Sigmoid colon (tissue), 7 donors: ENCODE measurements at places on chromosomes 2 and 18.

DNA sequence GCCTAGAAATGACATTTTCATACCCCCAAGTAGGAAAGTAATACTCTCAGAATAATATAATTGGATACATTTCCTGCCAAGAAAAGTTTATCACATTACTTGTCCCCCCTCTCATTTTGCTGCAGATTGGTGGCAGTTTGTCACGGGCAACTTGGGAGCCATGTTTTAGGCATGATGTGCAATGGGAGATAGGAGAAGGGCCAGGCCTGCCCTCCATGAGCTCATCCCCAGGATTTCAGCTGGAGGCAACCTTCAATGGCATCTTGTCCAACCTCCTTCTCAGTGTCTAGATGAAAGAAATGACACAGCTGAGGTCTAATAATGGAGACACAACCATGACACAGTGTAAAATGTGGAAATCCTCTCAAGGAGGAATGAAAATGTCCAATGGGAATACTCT lies 11.4 kb upstream of the RAB31 start:
- peak; percentile 40 for DNase-seq

GRCh38 chr2:199979398-199979797 lies 24.0 kb downstream of the MAIP1 start:
- DNase-seq, result no peak

- DNase-seq, result no peak
Measured at GRCh38 chr18:72908181-72908580, 40.4 kb upstream of the NETO1 start.

GRCh38 chr2:30336084-30336483 lies 104.8 kb downstream of the LBH start:
- DNase-seq, result no peak

DNA sequence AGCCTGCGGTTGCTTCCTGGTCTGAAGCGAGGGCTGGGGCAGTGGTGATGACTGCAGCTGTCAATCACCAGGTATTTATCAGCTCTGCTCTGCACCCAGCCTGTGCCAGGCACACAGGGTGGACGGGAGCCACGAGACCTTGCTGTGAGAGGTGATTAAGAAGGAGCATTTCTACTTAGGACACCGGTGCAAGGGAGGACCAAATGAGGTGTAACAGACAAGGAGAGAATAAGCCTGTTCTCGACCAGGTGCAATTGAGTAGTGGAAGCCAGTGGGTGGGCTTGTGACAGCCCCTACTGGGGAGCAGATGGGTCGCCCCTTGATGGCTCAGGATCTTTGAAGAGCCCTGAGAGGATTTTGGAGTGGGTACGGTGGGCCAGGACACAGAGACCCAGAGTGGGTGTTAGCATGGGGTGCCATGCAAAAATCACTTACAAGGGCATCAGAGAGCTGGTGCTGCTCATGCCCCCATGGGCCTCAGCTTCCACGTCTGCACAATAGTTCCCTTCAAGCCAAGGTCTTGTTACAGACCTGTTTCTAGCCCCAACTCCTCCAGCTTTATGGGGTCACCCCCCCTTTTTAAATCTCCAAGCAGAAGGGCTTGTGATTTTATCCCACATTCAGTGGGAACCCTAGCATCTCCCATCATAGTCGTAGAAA lies 24.6 kb downstream of the GPR55 start:
- DNase-seq, result peak; percentile 15
